Heart left ventricle (tissue), 16 donors: ENCODE measurements at places on chromosomes 2 and 18. TPM values are rescaled to one million over a fixed set of nuclear protein-coding genes. Genes with fewer than 3 reads are reported as not detected.

The TUBA3E gene
- 117 TPM for total RNA-seq

- no peak for DNase-seq
Observed at GRCh38 chr2:130901061-130901460, 64.3 kb downstream of the ARHGEF4 start.

The EMILIN2 gene
- total RNA-seq = 71.3 TPM

The HOXD13 gene
- total RNA-seq = not detected

The GKN2 gene
- total RNA-seq = not detected

The ALPI gene
- not detected for total RNA-seq

- peak; percentile 51 for DNase-seq
Observed at GRCh38 chr2:159202568-159203071, 83.9 kb downstream of the WDSUB1 start.

GRCh38 chr2:42187886-42188285, 18.7 kb downstream of the EML4 start:
- no peak for DNase-seq

The SFXN5 gene
- 6.0 TPM for total RNA-seq

The GPBAR1 gene
- total RNA-seq = 0.88 TPM

DNA sequence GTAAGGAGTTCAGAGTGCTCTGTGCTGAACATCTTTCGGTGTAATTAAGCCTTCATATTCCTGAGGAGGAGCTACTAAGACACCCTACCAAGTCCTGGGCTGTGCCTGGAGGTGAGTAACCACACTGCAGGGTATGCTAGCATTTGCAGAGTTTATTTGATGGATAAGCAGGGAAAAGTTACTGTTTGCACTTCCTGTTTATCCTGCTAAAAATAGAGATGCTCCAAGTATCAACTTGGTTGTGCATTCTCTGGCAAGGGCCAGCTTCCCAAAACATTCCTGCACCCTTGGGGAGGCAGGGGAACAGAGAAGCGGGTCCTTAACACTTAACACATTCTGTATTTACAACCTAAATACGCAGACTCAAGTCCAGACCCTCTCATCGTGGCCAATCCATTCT, 49.8 kb downstream of the PARD6G start:
- no peak for DNase-seq

DNA sequence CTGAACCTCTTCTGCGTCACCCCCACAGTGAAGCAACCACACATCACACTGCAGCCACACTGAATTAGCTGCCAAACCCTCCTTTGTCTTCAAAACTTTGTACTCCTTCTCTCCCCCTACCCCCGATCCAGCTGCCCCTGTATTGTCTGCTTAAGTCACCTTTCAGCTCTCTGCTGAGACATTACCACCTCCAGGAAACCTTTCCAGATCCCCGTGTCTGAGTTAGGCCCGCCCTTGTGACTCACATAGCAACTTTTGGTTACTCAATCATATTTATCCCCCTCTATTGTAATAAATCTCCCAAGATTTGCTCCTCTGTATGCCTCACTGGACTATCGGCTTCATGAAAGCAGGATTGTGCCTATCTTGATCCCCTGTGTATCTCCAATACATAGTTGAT, 82.8 kb upstream of the CDCA7 start:
- DNase-seq = no peak

GRCh38 chr2:238947920-238948710, 100.2 kb downstream of the TWIST2 start:
- no peak for DNase-seq

- no peak for DNase-seq
Observed at GRCh38 chr2:55703350-55703749, 9.7 kb upstream of the PNPT1 start.

The RGPD4 gene
- total RNA-seq = 0.11 TPM

The HAAO gene
- total RNA-seq = 2.7 TPM

DNA sequence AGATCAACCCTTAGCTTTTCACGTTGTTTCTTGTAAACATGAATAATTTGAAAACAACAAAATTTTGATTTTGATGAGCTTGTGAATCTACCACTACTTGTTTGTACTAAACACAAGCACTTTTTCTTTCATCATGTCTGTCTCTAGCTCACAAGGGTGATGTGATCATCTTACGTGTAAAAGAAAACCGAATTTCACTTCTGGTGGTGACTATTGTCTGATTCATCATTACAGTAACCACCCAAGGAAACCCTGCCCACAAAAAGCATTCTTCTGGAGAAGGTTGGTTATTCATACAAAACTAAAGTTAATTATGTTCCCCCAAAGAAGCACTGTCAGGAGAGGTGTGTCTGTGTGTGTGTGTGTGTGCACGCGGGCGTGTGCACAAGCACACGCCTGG, 285.4 kb downstream of the ZNF516 start:
- DNase-seq = no peak

DNA sequence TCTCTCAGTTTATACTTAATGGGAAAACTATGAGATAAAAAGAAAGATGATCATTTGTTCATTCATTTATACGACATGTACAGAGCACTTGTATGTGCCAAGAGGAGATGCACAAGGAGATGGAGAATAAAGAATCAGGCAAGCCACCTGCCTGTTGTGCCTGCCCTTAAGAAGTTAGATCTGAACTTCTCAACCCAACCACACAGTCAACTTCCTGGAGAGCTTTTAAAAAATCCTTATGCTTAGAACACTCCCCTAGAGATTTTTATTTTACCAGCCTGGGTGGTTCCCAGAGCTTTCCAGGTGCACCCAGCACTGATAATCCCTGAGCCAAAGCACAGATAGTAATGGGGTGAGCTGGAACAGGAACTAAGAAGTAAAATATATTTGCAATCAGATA, 18.5 kb downstream of the AKAIN1 start:
- DNase-seq = no peak

GRCh38 chr2:74037379-74037860, 52.7 kb downstream of the TET3 start:
- no peak for DNase-seq

DNA sequence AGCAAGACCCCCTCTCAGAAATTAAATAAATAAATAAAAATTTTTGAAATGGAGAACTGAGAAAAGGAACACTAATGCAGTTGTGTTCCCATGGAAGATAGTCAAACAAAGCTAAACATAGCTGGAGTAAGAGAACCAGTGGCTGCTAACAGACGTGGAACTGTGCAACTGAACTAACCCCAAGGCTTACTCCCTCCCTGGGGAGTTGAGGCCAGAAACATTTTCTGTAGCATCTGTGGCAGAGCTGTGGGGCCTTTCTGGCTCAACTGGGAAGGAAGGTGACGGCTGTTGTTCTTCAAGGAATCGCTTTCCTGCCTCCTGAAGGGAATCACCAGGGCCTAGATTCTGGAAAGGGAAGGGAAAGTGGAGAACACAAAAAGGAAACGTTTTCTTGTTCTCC, 53.9 kb upstream of the B3GNT2 start:
- no peak for DNase-seq

The CXXC1 gene
- total RNA-seq = 21.7 TPM

DNA sequence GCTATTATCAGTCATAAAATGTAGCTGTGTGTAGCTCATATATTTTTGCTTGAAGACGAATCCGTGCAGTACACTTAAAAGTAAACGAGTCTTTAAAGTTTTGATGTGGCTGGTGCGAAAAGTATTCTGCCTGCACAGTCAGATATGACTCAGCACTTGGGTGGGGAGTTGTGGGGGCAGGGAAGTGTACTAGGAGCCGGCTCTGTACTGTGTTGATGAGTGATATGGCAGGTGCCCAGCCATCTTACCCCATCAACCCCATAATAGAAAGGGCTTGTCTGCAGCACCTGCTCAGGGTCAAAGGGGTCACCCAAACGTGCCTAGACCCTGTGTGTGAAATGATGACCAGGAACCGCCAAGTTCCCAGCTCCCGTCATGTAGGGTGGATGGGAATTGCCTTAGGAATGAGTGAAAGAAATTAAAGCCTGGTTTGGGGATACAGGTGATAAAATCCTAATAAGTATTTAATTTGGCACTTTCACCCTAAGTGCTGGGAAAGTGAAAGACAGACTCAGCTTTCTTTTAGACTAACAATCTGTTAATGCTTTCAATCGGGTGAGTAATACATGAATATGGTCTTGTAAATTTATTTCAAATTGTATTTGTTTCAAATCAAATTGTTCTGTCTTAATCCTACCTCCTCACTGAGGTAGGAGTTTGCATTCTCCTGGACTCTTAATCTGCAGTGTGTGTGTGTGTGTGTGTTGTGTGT, 48.0 kb downstream of the BCL2L11 start:
- peak; percentile 18 for DNase-seq

The RESP18 gene
- not detected for total RNA-seq

- no peak for DNase-seq
Observed at GRCh38 chr2:232295971-232296370, 82.6 kb upstream of the ALPP start.

The MEP1B gene
- total RNA-seq = not detected

The FSIP2 gene
- 0.08 TPM for total RNA-seq

DNA sequence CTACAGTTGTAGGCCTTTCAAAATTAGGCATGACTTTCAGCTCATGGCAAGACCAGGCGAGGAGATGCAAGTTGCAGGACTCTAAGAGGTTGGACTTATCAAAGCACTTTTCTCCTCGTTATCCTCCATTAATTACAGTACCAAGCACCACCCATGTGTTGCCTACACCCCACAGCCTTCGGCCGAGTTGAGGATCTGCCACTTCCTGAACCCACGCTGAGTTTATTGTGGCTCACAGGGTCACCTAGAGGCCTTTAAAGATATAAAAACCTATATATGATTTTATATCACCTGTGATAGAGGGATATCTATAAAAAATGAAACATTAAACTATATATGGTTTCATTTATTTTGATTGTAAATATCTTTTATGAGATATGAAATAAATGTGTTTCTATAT, 2.6 kb downstream of the UGT1A10 start:
- no peak for DNase-seq

DNA sequence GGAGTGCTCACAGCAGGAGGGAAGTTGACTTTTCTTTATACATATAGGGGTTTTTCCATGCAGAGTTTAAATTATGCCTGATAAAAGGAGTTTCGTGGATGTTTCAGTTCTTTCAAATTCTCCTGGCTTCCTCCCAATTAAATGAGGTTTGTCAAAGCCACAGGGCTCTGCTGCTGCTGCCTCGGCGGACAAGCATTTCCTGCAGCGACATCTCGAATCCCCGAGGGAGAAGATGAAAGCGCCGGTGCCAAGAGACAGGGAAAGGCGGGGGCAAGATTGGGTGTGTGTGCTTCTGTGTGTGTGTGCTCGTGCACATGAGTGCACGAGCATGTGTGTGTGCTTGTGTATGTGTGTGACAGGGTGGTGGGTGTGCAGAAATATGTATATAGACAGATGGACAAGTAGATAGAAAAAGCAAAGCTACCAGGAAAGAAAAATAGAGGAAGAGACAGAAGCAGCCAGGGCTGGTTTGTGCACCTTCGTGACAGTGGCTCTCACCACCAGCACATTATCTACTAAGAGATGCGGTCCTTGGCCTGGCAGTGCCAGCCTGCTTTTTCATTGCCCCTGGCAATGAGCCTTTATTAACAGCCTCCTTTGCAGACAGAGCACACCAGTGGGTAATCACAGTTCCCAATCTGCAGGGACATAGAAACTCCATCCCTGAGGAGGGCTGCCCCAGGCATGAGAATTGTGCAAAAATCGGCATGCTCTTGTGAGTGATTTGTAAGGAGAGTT, 76.2 kb downstream of the CDK15 start:
- peak; percentile 28 for DNase-seq

The GAL3ST2 gene
- total RNA-seq = not detected

The MCEE gene
- total RNA-seq = 31.0 TPM

DNA sequence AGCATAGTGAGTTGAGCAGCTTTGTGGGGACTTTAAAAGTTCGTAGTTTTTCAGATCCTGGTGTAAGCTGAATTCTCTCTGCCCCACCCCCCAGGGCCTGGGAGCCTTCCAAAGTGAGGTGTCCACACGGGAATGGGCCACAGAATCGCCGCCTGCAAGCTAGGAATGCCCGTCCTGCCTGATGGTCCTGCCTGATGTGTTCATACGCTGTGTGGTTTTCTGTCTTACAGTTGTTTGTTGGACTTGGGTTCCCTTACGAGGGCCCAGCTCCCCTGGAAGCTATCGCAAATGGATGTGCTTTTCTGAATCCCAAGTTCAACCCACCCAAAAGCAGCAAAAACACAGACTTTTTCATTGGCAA, 158.7 kb downstream of the MGAT5 start:
- no peak for DNase-seq

The KDM3A gene
- total RNA-seq = 31.0 TPM
